ENCODE measurements at places on chromosomes 3 and 15. TPM values are rescaled to one million over a fixed set of nuclear protein-coding genes. Genes with fewer than 3 reads are reported as not detected.

GRCh38 chr15:62964251-62964650 is 78.3 kb upstream of the TPM1 start:
- no peak for DNase-seq

DNA sequence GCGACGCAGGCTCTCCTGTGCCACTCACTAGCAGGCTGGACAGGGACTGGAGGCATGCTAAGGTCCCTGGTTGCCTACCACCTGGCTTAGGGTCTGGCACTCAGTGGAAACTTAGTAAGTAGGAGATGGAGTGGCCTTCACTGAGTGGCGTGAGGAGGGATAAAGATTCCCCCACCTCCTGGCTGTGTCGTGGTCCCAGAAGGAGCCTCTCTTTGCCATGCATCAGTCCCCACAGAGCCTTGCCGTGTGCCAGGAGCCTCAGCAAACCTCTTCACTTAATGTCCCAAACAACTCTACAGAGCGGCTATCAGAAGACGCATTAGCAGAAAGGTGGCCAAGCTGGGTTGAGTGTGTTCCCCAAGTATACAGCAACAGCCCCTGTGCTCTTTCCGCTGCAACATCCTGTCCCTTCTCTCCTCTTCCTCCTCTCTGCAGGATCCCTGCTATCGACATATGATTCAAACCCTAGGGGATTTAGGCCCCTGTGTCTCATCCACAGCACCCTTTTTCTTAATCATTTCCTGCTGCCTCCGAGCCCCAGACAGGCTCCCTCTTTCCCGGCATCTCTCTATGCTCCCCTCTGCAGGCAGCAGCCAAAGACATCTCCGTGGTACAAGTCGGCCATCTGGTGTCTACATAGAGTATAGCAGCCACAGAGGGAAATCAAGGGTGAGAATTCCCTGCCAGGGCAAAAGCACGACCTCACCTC is 66.7 kb downstream of the SLC6A1 start:
- peak; percentile 13 for DNase-seq

DNA sequence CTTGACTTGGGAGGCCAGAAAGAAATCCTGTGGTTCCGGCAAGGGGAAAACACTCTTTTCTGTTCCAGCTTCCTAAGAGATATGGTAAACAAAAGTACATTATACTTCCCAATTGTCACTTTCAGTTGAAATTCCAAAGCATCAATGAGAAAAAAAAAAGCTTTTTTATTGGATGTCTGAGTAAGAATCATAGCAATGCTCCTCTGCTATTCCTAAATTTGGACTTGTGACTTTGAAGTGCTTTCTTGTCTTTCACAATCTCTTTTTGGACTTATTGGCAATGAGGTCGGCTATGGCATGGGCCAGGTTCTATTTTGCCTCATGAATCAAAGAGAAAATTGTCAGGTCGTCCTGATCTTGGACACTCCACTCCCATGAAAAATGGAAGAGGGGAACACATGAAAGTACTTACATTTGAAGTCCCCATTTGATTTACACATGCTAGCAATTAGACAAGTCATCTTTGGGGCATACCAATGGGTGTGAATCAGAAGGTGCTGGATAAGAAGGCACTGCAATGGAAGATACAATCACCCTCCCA is 170.5 kb downstream of the GREM1 start:
- DNase-seq: no peak

GRCh38 chr3:132042681-132043080 is 7.9 kb upstream of the CPNE4 start:
- no peak for DNase-seq

DNA sequence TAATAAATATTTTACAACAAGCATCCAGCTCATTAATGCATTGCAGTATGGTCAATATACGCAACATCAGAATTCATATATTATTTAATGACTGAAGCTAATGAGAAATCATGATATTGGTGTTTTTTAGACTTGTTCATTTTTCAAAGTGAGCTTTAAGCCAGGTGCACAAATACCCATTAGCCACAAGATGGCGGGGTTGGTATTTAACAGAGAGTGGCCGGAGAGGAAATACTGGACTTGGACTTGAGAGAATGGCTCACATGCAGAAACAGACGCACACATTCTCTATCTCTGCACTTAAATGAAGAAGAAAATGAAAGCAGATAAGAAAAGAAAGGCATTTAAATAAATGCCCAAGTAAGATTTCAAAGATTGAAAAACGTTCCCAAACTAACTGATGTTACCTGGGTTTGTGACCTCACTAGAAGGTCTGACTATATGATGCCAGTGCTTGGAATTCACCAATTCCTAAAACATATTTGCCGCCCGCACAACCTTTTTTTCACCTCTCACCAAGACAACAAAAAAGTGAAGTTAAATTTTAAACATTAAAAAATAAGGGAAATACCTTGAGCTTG is 21.2 kb upstream of the CRBN start:
- DNase-seq: peak; percentile 57

DNA sequence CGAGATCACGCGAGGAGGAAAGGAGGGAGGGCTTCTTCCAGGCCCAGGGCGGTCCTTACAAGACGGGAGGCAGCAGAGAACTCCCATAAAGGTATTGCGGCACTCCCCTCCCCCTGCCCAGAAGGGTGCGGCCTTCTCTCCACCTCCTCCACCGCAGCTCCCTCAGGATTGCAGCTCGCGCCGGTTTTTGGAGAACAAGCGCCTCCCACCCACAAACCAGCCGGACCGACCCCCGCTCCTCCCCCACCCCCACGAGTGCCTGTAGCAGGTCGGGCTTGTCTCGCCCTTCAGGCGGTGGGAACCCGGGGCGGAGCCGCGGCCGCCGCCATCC is 1.1 kb upstream of the SETD5 start:
- DNase-seq: peak; percentile 94

GRCh38 chr15:33330931-33331330 is 20.2 kb downstream of the RYR3 start:
- no peak for DNase-seq

DNA sequence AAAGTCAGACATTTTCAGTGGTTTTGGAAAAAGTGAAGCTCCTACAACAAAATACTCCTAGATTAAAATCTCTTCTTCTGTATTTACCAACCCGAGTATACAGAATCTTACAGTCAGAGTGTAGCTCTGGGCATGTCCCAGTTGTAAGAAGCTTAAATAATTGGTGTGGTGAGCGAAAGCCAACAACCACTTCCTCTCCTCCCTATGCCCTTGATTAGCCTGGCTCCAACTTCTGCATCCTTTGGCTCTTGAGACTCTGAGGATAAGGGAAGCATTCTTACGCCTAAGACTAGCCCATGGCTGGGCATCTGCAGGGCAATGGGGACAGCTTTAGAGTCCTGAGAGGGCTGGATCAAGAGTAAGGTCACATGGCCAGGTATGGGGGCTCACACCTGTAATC is 25.5 kb downstream of the RFT1 start:
- DNase-seq: no peak

GRCh38 chr3:24773798-24774197 is 279.1 kb upstream of the THRB start:
- peak; percentile 50 for DNase-seq

DNA sequence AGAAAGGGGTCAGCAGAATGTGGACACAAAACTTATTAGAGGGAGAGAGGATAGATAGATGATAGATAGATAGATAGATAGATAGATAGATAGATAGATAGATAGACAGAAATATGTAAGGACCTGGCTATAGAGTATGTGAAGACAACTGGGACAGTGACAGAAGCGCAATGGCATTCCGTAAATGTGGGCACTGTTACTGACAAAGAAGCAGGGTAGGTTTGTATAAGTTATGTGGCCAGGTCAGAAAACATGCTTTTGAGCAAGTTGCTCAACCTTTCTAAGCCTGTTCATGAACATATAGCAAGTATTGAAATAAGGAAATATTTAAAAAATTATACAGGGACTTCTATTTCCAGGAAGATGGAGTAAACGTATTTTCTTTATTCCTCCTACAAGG is 17.3 kb upstream of the SNTN start:
- no peak for DNase-seq

GRCh38 chr15:89680282-89680873 is 1.2 kb upstream of the PLIN1 start:
- DNase-seq: peak; percentile 67

DNA sequence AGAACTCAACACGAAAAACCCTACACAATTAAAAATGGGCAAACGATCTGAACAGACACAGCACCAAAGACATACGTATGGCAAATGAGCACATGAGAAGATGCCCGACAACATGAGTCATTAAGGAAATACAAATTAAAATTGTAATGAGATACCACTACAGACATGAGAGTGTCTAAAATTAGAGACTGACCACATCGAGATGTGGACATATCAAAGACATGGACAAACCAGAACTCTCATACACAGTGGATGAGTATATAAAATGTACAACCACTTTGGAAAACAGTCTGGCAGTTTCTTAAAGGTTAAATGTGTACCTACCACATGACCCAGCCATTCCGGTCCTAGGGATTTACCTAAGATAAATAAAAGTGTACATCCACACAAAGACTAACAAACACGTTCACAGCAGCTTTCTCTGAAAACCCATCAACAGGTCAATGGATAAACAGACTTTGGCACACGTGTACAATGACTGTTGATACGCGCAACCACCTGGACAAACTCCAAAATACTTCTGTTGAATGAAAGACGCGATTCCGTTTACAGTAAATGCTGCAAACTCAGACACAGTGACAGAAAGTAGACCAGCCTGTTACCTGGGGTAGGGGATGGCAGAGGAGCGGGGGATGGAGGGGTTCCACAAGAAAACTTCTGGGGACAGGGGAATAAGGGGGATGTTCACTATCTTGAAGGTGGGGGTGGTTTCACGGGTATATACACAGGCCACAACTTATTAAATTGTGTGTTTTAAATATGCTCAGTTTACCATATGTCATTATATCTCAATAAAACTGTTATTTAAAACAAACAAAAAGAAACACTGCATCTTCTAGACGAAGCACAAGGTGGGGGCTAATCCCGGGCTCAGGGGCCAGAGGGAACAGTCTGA is 2.1 kb downstream of the TNK2 start:
- no peak for DNase-seq

- no peak for DNase-seq
Observed at GRCh38 chr3:175898194-175898593, 1039.1 kb downstream of the NAALADL2 start.

GRCh38 chr15:46795685-46796084 is 921.6 kb upstream of the SEMA6D start:
- DNase-seq: no peak

GRCh38 chr15:35309886-35310285 is 224.8 kb upstream of the NANOGP8 start:
- no peak for DNase-seq

- no peak for DNase-seq
Observed at GRCh38 chr3:118607915-118608820, 426.5 kb downstream of the IGSF11 start.

DNA sequence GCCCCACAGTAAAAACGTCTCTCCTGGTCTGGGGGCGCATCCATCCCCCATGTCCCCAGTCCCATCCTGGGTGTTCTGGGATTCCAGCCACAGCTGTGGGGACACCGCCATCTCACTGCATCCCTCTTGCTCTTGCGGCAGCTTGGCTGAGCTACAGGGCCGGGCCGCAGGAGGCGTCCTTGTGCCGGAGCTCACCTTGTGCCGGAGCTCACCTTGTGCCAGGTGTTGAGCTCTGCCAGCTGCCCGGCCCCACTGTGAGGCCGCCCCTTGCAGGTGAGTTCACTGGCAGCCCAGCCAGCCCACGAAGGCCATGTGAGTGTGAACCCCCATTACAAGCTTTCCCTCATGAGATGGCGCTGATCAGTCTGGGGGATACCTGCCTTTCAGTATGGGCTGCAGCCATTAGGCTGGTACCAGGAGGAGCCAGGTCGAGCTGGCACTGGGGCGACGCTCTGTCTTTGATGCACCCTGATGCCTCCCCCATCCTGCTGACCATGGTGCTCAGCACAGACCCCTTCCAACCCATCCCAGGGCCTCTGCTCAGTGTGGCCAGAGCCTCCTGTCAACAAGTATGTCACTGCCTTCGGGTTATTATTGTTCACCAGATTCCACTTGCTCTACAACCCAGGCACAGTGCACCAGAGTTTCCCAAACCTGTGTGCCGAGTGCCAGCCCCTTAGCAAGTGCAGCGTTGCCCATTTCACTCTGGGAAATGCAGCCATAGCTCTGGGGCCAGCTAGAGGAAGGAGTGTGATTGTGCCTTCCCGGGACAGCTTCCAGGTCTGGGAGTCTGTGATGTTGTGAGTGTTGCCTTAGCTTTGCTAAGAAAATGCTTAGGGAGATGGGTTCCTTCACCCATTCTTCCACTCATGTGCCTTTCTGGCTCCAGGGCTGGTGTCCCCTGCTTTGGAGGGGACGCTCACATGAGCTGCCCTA is 105.7 kb downstream of the APBA2 start:
- DNase-seq: no peak

- DNase-seq: no peak
Observed at GRCh38 chr15:40844696-40845030, 815 bp downstream of the SPINT1 start.

DNA sequence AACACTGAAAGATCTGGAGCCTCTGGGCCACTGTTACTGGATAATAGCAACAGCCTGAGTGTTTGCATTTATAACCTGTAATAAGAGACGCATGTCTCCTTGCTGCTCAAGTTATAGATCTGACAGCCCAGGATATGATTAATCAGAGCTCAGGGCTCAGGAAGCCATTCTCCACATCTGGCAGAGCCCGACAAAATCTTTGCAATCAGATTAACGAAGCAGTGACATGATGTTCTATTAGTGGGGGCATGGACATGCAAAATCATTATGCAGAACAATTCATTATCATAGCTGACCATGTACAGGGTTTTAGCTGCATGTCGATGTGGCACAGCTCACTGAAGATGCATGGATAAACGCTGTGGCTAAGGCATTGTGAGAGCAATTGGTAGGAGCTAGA is 730.3 kb downstream of the ZNF385D start:
- DNase-seq: no peak

GRCh38 chr3:33355611-33356010 is 78.4 kb downstream of the FBXL2 start:
- peak; percentile 95 for DNase-seq

- no peak for DNase-seq
Observed at GRCh38 chr15:59838900-59839299, 149.8 kb upstream of the BNIP2 start.

CILP gene
- polyA plus RNA-seq: 2.8 TPM

GHSR gene
- not detected for polyA plus RNA-seq

CACNA2D3 gene
- 0.97 TPM for polyA plus RNA-seq

NR2E3 gene
- polyA plus RNA-seq: 0.54 TPM

ADGRG7 gene
- 56.1 TPM for polyA plus RNA-seq

MB21D2 gene
- polyA plus RNA-seq: 18.3 TPM

ARHGEF26 gene
- 12.6 TPM for polyA plus RNA-seq

LEKR1 gene
- polyA plus RNA-seq: 2.2 TPM

GNL3 gene
- 96.2 TPM for polyA plus RNA-seq
